ENCODE measurements at places on chromosomes 2 and 18.

- no peak for DNase-seq
Observed at GRCh38 chr2:41394541-41394940, 653.3 kb upstream of the PKDCC start.

DNA sequence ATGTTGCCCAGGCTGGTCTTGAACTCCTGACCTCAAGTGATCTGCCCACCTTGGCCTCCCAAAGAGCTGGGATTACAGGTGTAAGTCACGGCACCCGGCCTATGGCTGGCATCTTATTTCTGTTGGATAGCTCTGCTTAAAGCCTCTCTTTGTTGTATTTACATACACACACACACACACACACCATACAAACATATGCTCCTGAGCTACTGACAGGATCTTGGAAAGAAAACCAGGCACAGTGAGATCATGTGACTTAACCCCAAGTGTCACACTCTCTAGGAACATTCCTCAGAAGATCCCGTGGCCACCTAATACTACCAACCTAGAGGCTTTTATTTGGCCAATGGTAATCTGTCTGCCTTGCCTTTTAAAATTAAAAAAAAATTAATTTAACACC, 85.1 kb upstream of the HAAO start:
- DNase-seq, result no peak

GRCh38 chr18:49980896-49981295, 167.6 kb upstream of the ACAA2 start:
- DNase-seq, result no peak

DNA sequence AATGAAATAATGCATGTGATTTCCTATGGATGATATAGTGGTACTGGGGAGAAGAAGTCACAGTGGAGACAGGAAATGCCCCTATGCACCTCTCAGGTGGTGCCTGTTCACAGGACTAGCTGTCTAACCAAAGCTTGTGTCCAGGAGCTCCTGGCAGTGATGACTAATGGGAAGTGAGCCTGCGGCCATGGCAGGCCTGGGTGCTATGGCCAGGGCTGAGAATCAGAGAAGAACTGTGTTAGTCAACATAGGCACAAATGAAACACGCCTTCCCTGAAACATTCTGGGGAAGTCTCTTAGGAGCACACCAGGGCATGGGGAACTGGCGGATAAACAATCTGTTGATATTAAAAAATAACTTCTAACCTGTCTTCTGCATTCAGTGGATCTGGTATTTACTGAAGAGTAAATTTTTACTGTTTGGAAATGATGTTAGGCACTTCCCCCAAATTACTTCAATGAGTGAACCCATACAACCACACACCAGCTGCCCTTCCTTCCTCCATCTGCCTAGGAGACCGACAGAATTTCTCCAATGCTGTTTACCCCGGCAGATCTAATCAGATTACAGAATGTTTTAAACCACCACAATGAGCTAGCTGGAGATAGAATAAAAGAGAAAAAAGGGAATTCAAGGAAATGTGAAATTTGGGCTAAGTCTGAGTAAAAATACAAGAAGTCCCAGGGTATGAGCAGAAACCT, 67.4 kb downstream of the MEP1B start:
- DNase-seq, result no peak

- peak; percentile 94 for DNase-seq
Observed at GRCh38 chr2:181203412-181203811, 223.0 kb downstream of the UBE2E3 start.

GRCh38 chr2:27291865-27292264, 9.6 kb downstream of the TRIM54 start:
- DNase-seq, result no peak

DNA sequence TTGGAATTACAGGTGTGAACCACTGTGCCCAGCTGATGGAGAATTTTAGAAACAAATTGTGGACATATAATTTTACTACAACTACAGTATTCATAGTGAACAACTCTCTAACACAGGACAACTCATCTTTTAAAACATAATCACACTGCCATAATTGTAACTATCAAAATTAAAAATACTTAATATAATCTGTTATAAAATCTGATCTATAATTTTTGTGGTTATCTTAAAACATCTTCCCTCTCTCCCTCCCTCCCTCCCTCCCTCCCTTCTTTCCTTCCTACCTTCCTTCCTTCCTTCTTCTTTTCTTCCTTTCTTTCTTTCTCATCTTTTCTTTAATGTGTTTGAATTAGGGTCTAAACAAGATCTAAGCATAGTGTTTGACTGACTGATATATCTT, 577.7 kb downstream of the CNTNAP5 start:
- no peak for DNase-seq

DNA sequence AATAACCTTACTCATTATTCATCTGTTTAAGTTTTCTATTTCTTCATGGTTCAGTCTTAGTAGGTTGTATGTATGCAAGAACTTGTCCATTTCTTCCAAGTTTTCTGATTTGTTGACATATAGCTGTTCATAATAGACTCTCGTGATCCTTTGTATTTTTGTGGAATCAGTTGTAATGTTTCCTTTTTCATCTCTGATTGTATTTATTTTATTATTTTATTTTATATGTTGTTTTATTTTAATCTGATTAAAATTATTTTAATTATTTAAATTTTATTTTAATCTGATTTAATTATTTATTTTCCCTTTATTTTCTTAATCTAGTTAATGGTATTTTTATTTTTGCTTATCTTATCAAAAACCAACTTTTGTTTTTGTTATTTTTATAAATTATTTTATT, 43.5 kb upstream of the SLC9A2 start:
- no peak for DNase-seq

DNA sequence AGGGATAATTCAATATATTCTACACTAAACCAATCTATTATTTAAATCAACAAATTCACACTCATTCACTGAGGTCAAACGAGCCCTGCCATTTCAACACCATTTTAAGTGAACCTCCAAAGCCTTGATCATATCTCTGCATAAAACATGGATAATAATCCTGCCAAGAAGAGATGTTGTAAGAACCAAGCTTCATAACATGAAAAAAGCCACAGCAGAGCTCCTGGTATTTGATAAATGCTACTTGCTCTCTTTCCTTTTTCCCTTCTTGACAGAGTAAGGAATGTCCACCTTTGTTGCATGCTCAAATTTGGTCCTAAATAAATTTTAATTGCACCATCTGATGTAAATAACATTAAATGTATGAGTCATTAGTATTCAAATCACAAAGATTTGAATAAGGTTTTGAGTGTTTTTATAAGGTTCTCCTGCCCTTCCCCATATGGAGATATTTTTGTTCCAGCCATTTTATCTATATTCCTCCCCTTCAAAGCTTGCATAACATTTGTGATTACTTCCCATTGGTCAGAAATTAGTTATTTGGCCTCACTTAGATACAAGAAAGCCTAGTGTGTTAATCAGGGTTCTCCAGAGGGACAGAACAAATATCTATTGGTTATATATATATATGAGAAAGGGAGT, 318.8 kb downstream of the RND3 start:
- no peak for DNase-seq

DNA sequence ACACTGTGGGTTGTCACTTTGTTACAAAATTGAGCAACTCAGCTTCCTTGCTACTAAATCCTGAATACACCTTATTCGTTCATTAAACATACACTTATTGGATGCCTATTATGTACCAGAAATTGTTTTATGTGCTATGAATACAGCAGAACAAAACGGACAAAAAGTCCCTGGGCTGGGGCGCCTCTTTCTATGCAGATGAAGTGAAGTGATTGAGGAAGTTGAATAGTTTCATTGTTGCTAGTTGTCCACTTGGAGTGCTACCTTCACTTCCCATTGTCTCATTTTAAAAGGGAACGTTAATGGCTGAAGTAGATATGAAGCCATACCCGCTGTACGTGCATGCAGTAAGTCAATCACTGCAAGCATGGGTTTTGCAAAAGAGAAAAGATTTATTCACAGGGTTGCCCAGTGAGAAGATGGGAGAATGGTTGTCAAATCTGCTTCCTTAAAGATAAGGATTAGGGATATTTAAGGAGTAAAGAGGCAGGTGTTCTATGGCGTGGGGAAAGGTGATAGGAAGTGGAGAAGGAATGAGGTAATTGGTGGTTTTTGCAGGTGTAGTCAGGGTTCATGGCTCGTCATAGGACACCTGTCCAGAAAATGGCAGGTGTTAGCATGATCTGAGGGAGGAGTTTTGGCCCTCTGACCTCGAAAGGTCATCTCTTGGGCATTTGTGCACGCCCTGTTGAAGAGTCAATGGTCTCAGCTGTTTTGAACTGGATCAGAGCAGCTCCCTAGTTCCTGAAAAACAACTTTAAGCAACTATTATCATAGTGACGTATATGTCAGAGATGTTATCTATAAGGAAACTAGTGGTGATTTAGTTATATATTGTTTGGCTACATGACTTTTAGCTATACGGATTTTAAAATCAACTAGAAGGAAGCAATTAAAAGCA, 23.5 kb downstream of the TRPM8 start:
- DNase-seq, result no peak

DNA sequence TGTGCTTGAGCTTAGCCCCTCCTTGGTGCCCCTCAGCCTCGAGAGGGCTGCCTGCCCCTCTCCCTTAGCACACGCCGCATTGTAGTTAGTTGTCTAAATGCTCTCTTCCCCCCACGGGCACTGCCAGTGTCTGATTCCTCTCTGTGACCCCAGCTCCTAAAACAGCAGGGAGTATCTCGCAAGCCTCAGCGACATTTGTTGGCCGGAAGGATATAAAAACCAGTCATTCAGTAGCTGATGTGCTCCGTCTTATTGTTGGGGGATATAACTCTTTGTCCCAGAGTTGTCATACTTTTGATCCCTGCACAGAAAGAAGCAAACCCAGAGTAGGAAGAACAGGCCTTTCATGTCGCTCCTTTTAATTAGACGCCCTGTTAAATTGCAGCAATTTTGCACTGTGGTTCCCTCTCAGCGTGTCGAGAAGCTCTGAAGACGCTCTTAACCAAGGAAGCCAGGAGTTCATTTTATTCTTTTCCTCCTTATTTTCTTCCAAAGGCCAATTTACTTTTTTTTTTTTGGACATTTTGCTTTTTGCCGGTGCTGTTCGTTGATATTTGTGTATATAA, 201.8 kb downstream of the KLHL29 start:
- no peak for DNase-seq

DNA sequence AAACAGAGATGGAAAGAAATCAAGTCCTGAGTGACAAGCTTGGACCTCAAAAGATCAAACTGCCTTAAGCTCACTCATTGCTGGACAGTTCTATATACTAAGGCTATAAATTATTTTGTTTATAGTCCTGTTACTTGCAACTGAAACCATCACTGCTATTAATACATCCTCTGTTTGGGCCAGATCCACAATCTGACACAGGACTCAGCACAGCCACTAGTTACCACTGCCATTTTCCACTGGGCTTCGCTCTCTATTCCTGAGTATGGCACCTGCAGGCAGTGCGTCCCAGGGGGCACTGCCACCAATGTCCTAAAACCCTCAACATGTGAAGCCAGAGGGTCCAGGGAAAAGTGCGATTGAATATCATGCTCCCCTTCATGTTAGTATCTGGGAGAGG, 52.3 kb downstream of the CYP26B1 start:
- no peak for DNase-seq

- no peak for DNase-seq
Observed at GRCh38 chr2:207142461-207142860, 23.3 kb downstream of the KLF7 start.

GRCh38 chr2:154589514-154589913, 109.0 kb upstream of the KCNJ3 start:
- no peak for DNase-seq

DNA sequence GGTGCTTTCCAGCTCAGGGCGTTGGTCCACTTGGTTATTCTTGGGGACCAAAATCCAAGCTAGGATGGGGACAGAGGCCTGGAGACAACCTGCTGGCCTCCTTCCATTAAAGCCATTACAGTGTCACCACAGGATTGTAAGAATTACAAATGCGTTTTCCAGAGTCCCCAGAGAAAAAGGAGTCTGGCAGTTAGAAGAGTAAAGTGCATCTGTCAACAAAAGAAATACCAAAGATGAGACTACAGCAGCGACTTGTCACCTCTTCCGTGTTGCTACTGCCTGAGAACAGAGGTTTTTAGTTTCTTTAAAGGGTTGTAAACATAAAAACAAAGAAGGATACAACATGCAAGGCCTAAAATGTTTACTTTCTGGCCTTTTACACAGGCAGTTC, 235.7 kb downstream of the AGAP1 start:
- peak; percentile 10 for DNase-seq

GRCh38 chr2:239225871-239226561, 174.8 kb downstream of the HDAC4 start:
- DNase-seq, result peak; percentile 95

GRCh38 chr2:240201866-240202265, 61.4 kb upstream of the OTOS start:
- DNase-seq, result no peak

- no peak for DNase-seq
Observed at GRCh38 chr2:216770717-216771116, 75.4 kb upstream of the IGFBP5 start.

GRCh38 chr2:108267101-108267500, 21.6 kb upstream of the SULT1C2 start:
- peak; percentile 45 for DNase-seq

DNA sequence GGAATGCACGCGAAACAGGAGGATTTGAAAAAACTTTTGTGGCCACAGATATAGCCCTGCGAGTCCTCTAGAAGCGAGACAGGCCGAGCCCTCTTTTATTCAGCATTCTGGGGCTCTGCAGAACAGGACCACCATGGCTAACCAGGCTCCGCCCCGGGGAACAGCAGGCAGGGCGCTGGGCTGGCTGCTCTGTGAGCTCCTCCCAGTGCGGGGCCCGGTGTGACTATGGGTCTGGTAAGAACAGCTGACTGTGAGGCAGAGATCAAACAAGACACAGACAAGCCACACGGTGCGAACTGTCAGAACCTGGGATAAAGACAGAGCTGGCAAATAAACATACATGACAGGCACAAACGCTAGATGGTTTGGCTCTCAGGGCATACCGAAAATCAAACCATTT, 15.5 kb downstream of the PXDN start:
- peak; percentile 59 for DNase-seq

- DNase-seq, result no peak
Observed at GRCh38 chr2:56021136-56021474, 97.5 kb upstream of the EFEMP1 start.

DNA sequence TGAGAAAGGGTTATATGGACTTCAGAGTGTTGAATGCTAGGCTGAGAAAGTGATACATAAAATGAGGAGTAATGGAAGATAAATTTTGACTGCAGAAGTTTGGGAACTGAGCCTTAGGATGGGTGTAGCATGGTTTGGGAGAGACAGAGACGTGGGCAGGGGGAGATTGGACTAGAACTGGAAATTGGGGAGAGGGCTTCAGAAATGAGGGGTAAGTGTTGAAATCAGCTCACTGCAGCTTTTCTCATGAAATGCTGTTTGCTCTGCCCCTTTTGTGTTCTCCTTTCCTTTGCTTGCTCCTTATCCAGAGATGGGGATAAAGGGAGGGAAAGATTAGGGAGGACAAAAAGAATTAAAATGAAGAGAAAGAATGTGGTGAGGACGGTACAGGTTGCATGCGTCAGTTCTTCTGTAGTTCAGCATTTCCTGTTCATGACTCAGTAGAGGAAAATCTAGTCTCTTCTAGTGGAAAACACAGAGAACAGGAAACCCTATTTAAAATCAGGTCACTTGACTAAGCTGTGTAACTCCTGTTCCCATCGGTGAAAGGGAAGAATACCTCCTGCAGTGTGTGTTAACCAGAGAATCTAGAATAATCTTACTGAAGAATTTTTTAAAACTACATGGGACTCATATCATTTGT, 105.6 kb downstream of the CRIM1 start:
- peak; percentile 96 for DNase-seq
